Upper lobe of left lung (tissue), 6 donors: ENCODE measurements at places on chromosomes 4 and X. TPM values are rescaled to one million over a fixed set of nuclear protein-coding genes. Genes with fewer than 3 reads are reported as not detected.

Gene NEUROG2
- total RNA-seq: not detected

Gene FGFR3
- total RNA-seq: 45.2 TPM

Gene ZNF630
- total RNA-seq: 4.1 TPM

Gene GPR34
- 13.6 TPM for total RNA-seq

Gene PGAM4
- not detected for total RNA-seq

Gene HOPX
- total RNA-seq: 235 TPM

Gene MAMLD1
- total RNA-seq: 7.8 TPM

Gene BLTP1
- 99.0 TPM for total RNA-seq

Gene NXF2
- not detected for total RNA-seq

Gene GPR82
- total RNA-seq: 0.20 TPM

Gene KIAA0232
- total RNA-seq: 22.6 TPM

Gene TMEM31
- not detected for total RNA-seq

Gene NUP62CL
- 2.1 TPM for total RNA-seq

Gene BEX4
- total RNA-seq: 26.3 TPM

Gene GUCY2F
- total RNA-seq: not detected

Gene ASB9
- total RNA-seq: 6.2 TPM

Gene WFS1
- total RNA-seq: 96.8 TPM

Gene MEPE
- not detected for total RNA-seq

Gene SMARCA1
- 20.6 TPM for total RNA-seq

Gene GAGE1
- total RNA-seq: not detected

Gene FHDC1
- 25.4 TPM for total RNA-seq

Gene PRKG2
- 8.9 TPM for total RNA-seq

Gene HNRNPD
- 128 TPM for total RNA-seq

Gene ZFP42
- not detected for total RNA-seq

Gene DCAF12L2
- total RNA-seq: not detected

Gene CFP
- total RNA-seq: 40.6 TPM

Gene PITX2
- total RNA-seq: not detected

Gene SLC10A6
- total RNA-seq: 0.78 TPM

Gene TLL1
- 3.9 TPM for total RNA-seq

Gene RAB41
- not detected for total RNA-seq

Gene KCTD8
- total RNA-seq: 0.10 TPM

Gene TLR1
- total RNA-seq: 28.0 TPM

Gene ADAM29
- total RNA-seq: not detected

Gene MAGEA6
- not detected for total RNA-seq

Gene ZNF827
- total RNA-seq: 58.5 TPM

Gene SH3RF1
- total RNA-seq: 38.7 TPM

Gene ELK1
- 30.4 TPM for total RNA-seq

Gene ELF4
- 20.2 TPM for total RNA-seq

Gene CC2D2A
- total RNA-seq: 47.4 TPM

Gene MAGEA11
- not detected for total RNA-seq
